NCI-H2107 (cell line): ENCODE measurements at places on chromosomes 5 and 9.

- DNase-seq = no peak
Observed at GRCh38 chr5:14706615-14707021, 42.1 kb downstream of the OTULIN start.

DNA sequence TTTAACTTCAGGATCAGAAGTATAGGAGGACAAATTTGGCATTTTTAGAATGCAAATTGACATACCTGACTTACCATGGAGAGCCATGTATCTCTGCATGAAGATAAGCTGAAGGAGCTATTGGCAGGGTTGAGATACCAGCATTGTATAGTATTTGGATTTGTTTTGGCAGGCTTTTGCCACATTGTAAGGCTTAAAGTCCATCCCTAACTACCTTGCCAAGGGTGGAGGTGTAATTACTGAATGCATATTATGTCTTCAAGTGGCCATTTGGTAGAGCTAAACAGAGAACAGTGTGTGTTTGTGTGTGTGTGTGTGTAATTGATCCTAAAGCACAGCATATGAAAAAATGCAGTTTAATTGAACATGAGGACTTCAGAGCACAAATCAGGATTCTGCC, 324.7 kb downstream of the FAM170A start:
- DNase-seq = no peak

- DNase-seq = no peak
Observed at GRCh38 chr5:65243161-65243560, 238.6 kb downstream of the ADAMTS6 start.

DNA sequence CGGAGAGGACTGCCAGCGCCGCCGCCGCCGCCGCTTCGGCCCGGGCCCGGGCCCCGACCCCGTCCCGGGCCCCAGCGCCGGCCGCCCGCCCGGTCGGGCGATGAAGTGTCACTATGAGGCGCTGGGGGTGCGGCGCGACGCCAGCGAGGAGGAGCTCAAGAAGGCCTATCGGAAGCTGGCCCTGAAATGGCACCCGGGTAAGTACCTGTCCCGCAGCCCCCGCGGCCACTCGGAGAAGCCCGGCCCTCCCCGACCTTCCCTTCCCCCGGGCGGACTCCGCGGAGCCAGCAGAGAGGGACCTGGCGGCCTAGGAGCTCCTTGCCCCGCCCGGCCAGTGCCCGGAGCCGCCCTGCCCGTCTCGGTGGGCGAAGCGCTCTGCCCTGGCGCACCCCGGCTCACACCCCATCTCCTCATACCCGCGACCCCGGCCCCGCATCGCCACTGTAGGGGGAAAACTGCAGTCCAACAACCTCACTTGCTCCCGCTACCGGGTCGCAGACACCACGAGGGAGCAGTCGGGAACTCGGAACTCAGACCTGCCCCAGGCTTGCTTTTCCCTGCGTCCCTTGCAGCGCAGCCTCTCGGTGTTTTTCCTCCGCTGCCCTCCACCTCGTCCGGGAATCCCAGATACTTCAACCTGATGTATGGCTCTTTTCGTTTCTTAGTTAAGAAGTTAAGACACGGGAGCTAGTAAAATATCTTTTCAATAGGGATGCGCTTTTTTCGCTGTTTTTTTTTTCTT, 532 bp downstream of the DNAJC21 start:
- DNase-seq = peak; percentile 57

DNA sequence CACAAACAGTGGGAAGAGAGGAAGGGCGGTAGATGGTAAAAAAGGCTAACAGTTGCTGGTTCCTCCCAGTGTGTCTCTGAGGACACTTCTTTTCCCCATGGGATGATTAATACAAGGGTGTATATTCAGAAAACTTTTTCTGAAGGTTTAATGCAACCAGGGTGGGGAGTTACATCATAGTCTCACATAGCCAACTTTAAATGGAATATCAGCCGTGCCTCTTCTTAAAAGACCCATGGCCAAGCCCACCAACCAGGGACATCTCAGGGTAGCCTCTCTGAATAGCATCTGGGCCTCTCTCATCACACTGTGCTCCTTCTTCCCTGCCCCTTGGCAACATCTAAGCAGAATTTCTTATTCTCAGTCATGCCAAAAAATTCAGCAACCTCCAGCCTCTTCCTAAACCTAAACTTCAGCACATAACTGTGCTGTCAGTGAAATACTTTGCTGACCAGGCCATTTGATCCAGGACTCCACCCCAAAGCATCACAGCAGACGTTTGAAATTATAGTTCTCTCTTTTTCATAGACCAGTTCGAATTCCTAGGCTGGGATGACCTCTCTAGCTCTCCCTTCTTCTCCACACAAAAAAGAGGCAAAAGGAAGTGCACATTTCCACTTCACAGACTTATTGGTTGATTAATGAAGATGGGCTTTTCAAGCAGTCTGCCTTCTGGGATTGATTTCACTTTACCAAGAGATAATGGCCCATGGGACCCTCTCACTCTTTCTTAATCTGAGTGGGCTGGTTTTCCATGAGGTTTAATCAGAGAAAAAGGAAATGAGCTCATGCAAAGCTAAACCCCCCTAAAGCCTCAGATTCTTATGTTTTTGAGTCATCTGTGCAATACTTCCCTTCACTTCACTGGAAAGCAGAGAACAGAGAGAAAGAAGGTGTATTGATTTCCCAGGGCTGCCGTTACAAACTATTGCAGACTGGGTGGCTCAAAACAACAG, 85.1 kb upstream of the RAI14 start:
- DNase-seq = no peak

- no peak for DNase-seq
Observed at GRCh38 chr5:119828541-119828940, 199.2 kb downstream of the FAM170A start.

- no peak for DNase-seq
Observed at GRCh38 chr5:168608386-168608785, 29.2 kb upstream of the PANK3 start.

- DNase-seq = peak; percentile 10
Observed at GRCh38 chr5:138180183-138180782, 1.4 kb downstream of the KIF20A start.

DNA sequence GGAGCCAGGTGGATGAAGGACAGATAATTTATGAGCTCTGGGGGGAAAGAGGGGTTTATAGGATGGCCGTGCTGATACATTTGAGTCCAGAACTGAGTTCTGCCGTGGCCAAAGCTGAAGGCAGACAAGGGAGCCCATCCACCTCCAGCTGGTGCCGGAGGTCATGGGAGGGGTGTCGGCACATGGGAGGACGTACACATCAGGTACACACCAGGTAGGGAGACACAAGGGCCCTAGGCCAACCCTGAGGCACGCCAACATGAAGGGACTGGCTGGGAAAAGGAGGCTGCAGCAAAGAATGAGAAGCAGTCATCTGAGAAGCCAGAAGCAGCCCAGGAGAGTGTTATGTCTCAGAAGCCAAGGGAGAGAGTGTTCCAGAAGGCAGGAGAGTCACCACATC, 2.1 kb upstream of the GPRIN1 start:
- DNase-seq = no peak

DNA sequence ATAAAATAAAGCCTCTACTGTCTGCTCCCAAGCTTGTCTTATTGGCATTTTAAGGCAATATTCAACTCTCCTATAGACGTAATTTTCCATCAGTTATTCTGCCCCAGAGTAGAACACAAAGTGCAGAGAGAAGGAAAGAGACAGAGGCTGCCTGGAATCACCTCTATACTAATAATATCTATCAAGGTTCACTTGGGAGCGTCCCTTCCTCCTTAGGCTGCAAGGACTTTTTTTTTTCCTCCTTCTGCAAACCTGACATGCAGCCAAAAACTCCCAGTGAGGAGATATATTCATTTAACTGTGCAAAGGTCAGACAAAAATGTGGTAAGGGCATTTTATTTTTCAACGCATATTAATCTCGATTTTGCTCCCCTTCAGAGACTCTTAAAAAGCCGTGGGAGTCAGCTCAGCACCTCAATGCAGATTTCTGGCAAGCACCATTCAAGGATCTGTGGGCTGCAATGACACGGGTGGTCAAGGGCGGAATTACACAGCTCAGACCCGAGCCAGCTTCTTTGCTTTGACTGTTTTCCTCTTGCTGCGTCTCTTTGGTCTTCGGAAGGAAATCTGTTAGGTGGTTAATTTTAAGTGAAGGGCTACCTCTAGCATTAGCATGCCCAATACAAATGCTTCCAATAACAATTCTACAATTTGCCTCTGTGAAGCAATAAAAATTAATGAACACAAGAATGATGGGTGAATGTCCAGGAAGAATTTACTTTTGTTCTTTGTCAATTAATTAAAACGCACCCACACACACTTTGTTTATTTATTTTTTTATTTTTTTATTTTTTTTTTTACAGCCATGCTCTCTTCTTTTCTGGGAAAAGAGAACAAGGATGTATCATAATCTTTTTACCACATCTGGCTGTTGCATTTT, 587.7 kb upstream of the GRAMD2B start:
- no peak for DNase-seq

DNA sequence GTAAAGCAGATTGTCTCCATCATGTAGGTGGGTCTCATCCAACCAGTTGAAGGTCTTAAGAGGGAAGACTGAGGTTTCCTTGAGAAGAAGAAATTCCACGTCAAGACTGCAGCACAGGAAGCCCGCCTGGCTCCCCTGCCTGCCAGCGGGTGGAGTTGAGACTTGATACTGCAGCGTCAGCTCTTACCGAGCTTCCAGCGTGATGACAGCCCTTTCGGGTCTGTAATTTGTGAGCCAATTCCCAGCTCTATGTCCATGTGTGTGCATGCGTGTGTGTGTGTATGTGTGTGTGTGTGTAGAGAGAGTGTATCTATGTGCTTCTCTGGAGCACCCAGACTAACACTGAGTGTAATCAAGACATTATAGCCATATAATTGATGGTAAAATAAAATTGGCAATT, 379.7 kb upstream of the IRX2 start:
- no peak for DNase-seq

DNA sequence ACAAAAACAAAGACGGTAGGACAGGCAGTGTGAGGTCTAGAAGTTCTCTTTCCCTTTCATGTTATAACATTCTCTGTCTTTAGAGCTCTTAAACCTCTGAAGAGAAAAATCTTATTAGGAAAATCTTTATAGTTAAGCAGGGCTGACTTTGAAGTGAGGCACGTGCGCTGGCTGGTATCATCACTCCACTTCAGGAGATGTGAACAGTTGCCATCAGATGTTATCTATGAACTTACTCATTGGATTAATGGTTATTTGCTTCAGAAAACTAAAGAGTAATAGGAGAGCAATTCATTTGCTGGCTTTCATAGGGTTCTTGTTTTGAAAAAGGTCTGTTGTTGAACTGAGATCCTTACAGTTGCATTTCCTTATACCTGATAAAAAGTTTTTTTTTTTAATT, 25.7 kb downstream of the LRRTM2 start:
- DNase-seq = no peak

GRCh38 chr9:78685471-78685870, 388.5 kb downstream of the PSAT1 start:
- DNase-seq = no peak

DNA sequence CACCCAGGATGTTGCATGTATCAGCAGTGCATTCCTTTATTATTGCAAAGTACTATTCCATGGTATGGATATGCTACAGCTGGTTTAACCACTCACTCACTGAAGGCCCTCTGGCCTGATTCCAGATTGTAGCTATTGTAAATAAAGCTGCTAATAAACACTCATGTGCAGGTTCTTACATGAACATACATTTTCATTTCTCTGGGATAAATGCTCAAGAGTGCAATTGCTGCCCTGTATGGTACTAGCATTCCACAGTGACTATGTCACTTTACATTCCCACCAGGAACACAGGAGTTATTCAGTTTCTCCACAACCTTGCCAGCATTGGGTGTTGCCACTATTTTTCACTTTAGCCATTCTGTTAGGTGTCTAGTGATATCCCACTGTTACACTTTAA, 267.6 kb downstream of the SPOCK1 start:
- DNase-seq = no peak

- DNase-seq = no peak
Observed at GRCh38 chr9:1939926-1940368, 75.2 kb upstream of the SMARCA2 start.

GRCh38 chr5:41835645-41836044, 34.6 kb downstream of the OXCT1 start:
- DNase-seq = no peak

GRCh38 chr9:133468777-133469421, 9.1 kb downstream of the CACFD1 start:
- no peak for DNase-seq

DNA sequence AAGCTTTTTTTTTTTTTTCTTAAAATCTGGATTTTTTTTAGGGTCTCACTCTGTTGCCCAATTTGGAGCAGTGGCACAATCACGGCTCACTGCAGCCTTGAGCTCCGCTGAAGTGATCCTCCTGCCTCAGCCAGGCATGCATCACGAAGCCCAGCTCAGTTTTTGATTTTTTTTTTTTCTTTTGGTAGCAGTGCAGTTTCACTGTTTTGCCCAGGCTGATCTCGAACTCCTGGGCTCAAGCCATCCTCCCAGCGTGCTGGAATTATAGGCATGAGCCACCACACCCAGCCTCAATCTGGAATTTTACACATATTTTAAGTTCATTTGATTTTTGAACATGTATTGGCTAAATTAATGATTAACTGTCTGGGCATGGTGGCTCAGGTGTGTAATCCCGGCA, 36.3 kb downstream of the TRIO start:
- no peak for DNase-seq

DNA sequence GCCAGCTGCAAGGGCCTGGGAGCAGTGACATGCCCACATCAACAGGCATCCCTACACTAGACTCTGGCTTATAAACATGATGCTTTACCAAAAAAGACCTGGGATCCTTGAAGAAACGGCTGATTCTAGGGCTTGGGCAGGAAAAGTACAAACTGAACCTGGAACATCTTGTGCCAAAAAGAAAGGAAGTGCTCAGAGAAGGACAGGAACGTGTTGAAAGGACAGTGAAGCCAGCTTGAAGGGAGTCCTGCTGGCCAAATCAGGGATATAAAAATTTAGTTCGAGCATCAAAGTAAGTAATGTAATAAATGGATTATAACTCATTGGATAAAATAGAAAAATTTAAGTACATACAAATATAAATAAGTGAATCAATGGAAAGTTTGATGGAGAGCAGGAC, 58.1 kb downstream of the ALDH7A1 start:
- no peak for DNase-seq

- no peak for DNase-seq
Observed at GRCh38 chr5:134005417-134006061, 764 bp upstream of the VDAC1 start.

- DNase-seq = no peak
Observed at GRCh38 chr5:180910735-180911134, 11.8 kb downstream of the BTNL8 start.

- DNase-seq = no peak
Observed at GRCh38 chr5:68443091-68443490, 227.5 kb downstream of the PIK3R1 start.
